ENCODE measurements at places on chromosomes 4 and X.

DNA sequence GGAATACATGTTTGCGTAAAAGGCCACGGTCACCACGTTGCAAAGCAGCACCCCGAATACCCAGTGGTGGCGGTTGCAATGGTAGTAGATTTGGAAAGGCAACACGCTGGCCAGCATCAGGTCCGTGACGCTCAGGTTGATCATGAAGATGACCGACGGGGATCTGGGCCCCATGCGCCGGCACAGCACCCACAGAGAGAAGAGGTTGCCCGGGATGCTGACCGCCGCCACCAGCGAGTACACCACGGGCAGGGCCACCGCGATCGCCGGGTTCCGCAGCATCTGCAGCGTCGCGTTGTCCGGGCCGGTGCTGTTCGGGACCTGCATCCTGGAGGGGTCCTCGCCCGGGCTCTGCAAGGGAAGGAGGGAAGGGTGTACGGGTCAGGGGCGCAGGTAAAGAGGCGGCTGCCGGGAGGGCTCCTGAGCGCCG lies 13.5 kb upstream of the ASMTL start:
- no peak for DNase-seq

GRCh38 chr4:61933527-61933926 lies 733.4 kb downstream of the ADGRL3 start:
- DNase-seq, result no peak

DNA sequence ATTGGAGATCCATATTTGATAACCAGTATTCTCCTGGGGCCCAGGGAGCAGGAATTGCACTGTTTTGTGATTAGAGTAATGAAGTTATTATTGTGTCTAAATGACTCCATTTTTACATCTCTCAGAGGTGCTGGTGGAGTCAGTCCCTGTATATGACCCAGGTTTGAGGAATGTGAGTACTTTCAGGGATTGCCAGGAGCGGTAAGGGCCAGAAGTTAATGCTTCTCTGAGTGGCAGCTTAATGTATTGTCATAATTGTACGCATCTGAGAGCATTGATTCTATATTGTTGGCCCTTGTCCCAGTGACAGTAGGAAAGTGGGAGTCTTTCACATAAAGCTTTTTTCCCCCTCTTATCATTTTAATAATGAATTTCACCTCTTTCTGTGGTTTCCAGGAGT lies 146.2 kb downstream of the GATB start:
- no peak for DNase-seq

GRCh38 chr4:122450847-122451246 lies 5.7 kb downstream of the IL2 start:
- DNase-seq, result no peak
